ENCODE measurements at places on chromosomes 6 and 20.

DNA sequence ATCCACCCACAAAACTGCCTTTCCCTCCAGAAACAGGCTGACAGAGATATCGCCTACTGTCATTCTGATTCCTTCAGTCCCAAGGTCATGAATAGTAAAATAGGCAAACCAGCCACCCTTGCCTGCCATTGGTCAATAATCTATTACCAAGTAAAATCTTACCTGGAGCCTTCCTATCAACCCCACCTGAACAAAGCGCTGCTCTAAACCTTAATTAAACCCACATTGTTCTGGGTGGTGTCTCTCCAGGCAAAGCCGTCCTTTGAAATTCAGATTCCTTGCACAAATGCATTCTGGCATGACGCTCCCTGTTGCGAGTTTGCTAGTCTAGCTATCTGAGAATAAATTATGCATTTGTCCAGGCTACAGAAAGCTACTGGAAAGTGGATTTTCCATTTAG is 291.6 kb upstream of the ECI2 start:
- DNase-seq = no peak

- no peak for DNase-seq
Measured at GRCh38 chr6:42335896-42336295, 115.8 kb downstream of the TRERF1 start.

GRCh38 chr6:135014353-135014832 is 40.2 kb downstream of the HBS1L start:
- DNase-seq = peak; percentile 82

DNA sequence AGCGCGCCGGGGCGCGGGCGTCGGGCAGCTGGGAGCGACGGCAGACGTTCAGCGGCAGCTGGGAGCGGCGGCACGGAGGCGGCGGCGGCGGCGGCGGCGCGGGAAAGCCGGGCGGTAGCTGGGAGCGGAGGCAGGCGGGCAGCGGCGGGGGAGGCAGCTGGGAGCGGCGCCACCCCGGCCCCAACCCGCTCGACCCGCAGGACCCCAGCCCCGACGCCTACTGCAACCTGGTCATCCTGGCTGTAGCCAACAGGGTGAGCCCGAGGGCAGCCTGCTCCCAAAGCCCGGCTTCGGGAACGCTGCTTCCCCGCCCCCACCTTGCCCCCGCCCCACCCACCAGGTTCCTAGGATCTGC is 8.9 kb downstream of the CCM2L start:
- DNase-seq = no peak

DNA sequence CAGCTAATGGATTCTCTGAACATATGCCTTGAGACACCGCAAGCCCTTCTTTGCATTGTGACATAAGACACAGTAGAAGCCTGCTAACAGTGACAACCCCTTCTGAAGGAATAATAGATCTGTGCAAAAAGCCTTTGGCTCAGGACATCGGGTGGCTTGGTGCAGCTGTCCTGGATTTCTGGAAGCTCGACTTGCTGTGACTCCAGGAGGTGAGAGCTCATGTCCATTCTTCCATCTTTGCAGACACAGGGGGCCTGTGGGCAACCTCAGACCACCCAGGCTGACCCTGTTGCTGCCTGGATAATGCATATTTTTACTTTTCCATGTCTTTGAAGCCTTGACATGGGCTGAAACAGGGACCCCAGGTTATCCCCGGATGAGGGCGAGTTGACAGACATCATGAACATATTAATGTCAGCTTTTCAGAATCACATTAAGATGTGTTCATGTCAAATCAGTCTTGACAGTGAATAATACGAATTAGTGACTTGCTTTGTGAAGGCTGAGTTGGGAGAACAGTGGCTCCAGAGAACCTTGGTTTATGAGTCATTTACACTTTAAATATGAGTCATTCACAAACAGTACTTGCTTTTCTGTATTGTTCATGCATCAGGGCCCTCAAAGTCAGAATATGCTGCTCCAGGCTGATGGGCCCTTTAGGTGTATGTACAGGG is 66.8 kb upstream of the IYD start:
- peak; percentile 77 for DNase-seq

DNA sequence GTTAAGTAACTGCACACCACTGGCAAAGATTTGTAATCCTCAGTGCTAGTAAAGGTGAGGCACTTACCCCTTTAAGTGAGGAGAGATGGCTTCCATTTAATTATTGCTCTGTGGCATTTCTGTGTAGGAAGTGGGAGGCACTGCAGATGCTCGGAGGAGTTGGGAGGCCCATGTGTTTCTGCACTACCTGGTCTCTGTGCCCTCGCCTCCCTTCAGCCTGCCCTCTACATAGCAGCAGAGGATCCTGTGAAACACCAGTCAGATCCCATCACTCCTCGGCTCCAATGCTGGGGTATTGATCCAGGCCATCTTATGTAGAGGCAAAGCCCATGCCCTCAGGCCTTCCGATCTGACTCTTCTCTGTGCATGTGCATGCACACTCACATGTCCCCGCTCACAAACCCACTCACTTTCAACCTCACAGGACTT is 67.0 kb downstream of the SLX4IP start:
- peak; percentile 26 for DNase-seq

DNA sequence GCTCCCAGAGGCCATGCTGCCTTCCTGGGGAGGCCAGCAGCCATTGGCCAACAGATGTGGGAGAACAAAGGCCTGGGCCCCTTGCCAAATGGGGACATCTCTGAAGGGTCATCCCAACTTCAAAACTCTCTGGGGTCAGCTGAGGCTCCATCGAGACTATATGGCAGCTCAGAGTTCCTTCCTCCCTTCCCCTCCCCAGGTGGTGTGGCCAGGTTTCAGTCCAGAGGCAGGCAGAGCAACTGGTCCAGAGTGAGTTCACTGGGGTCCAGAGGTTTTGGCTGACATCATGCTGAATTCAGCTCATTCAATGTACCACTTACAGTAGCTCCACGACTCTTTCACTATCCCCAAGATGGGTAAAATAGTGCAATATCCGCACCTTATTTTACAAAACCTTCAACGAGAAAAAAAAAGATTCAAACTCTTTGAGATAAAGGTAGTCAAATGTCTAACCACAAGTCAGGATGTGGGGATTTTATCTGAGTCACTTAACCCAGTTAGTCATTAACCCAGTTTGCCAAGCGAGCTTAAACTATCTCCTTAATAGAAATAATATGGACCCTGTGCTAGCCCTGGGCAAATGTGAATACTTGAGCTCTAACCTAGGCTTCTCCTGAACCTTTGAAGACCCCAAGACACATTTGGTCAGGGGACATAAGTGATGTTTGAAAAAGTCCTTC is 108.4 kb upstream of the PLEKHG1 start:
- DNase-seq = peak; percentile 76

DNA sequence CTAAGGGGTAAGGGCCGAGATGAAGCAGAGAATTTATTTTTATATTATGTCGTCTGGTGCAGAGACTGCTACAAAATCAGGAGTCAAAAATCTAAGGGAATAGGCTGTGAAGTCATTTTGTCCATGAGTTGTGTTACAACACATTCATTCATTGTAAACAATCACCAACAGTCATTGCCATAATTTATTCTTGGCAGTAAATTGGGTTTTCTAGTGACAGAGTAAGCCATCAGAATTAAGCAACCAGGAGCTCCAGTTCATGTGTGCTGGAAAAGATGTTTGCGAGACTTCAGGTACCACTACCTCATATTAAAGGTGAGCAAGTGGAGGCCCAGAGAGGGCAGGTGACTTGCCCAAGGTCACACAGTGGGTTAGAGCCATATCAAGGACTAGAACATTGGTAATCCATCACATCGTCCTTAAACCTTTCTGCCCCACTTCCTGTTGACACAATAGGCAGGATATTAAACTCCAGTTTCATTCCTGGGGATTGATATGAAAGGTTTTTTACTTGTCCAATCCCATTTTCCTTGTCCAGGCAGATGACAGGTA is 46.0 kb downstream of the E2F3 start:
- no peak for DNase-seq

DNA sequence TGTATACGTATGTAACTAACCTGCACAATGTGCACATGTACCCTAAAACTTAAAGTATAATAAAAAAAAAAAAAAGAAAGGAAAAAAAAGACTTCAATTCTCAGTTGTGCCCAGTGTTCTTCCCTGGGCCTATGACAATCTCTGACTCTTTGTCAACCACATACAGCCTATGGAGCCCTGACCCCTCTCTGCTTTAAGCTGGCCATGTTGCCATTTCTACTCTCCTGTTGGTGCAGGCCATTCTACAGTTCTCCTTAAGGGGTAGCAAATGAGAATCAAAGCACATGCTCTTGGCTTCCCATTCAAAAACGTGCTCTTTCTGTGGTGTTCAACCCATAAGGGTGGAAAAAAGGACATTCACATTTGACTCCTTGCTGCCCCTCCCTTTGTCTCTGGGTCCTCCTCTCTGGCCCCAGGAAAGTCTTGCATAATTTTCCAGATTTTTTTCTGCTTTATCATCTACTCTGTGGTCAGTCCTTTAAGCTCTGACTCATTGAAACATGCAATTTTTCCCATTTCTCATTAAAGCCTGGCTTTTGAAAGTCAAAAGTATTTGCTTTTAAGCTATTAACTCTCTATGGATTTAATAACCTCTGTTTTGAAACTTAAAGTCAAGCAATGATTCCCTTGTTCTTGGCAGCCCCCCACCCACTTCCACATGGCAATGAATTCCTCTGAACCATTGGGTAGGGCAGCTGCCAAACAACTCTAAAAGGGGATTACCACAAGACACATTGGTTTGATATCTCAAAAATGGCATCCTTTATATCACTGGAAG is 208.6 kb upstream of the MCHR2 start:
- no peak for DNase-seq

DNA sequence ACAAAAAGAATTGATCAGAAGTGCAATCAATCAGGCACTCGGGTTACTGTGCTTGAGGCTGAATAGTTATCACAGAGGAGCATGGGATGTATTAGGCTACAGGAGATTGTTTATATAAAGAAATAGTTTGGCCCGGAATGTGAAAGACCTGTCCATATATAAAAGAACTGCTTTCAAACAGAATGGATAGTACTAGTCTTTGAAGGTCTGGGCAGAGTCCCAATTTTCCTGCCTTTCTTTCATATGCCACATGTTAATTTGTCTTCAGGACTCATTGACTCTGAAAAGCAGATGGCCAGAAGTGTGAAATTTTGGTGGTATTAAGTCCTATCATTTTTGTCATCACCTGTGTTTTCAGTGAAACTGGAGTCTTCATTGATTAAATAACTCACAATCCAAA is 314.5 kb downstream of the EYA4 start:
- DNase-seq = no peak

DNA sequence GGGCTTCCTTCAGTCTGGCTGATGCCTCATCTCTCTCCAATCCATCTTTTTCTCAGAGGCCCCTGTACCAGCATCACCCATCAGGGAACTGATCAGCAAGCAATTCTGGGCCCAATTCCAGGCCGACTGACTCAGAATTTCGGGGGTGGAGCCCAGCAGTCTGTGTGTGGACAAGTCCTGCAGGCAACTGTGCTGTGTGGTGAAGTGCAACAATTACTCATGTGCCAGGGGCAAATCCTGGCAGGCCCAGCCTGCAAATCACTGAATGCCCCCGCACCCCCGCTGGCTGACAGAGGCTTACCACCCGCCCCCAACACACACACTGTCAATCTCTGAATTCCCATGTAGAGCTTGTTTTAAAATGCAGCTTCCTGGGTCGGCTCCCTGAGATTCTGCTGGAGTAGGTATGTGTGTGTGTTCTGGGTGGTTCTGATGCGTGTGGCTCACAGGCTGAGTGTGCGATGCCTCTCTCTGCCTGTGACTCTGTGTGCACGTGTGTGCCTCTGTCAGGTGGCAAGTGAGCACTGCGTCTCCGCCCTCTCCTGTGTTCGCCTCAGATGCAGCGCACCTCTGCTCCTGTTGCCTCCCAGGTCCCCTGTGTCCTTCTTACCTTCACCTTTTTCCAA is 45.4 kb downstream of the SSR1 start:
- no peak for DNase-seq

- peak; percentile 25 for DNase-seq
Measured at GRCh38 chr6:123715006-123715863, 78.5 kb upstream of the TRDN start.

DNA sequence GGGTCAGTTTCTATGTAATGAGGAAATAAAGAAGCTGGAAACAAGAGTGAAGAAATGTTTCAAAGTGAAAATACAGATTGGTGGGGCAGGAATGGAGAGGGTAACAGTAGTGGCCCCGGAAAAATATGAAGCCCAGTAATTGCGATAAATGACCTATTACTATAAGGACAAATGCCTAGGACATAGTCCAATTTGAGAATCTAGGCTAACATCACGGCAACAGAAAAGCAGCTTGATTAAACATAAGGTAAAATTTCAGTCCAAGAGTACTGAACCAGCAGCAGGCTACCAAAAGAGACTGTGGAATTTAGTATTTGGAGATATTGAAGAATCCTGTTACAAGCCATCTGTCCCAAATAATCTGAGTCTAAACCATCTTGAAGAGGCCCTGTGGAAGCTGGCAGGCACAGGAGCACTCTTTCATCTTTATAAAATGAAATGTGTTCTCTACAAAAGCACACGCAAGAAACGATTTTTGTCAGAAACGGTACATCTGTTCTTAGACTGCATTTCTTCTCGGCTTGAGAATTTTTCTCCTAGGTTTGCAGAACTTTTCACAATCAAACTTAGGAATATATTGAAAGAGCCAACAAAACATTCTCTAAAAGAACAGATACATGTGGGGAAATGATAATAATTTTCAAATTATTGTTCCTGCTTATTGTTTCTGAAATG is 49.3 kb downstream of the ELOVL5 start:
- no peak for DNase-seq

DNA sequence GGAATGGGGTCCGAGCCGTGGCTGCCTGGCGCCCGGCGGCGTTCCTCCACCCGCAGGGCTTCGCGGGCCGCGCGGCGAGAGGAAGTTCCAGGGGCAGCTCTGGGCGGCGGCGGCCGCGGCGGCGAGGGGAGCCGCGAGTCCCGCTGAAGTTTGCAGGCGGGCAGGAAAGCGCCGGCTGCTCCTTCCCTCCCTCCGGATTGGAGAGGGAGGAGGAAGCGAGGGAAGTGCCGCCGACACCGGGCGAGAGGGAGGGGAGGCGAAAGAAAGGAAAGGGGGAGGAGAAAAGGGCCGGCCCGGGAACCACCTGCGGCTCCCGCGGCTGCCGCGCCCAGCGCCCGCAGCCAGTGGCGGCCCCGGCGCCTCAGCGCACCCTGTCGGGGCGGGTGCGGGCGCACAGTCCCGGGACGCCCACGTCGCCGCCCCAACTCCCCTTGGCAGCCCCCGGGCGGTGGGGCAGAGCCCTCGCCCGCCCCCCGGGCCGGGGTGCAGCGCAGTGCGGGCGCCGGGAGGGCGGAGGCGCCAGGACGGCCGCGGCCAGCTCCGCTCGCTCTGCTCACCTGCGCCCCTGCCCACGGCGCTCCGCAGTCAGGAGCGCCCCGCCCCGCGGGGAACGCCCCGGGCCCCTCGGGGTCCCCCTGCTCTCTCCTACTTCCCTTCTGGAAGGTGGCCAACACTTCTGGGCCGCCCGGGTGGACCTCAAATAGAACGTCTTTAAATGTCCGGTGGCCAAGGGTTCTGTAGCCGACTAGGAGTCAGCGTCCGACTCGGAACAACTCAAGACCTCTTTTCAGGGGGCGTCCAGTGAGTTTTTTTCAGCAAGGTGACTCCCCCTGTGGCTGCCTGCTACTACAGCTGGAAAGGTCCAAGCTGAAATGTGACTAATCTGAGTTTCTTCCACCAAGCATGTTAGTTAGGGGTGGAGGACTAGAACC is 80.3 kb upstream of the CCDC28A start:
- DNase-seq = peak; percentile 39
